Panc1 (cell line): ENCODE measurements at places on chromosomes 11 and 22. TPM values are rescaled to one million over a fixed set of nuclear protein-coding genes. Genes with fewer than 3 reads are reported as not detected.

Gene NADSYN1
- 76.1 TPM for total RNA-seq

Gene ACCS
- 38.0 TPM for total RNA-seq

Gene WBP2NL
- total RNA-seq: 0.44 TPM

Gene MYOD1
- not detected for total RNA-seq

Gene FBLN1
- total RNA-seq: 143 TPM

Gene FADS2
- 679 TPM for total RNA-seq

Gene GP1BB
- total RNA-seq: 3.6 TPM

Gene LMO2
- 0.64 TPM for total RNA-seq

Gene CCDC87
- total RNA-seq: 2.0 TPM

Gene CARD10
- total RNA-seq: 43.1 TPM

- H3K27me3 ChIP-seq: no peaks in the 10 kb centered on the region
- H3K36me3 ChIP-seq: no peaks in the 10 kb centered on the region
- no peak overlapping the region for H3K27ac ChIP-seq
These were observed 182.0 kb upstream of the ARHGAP20 start for GRCh38 chr11:110894224-110894623.

GRCh38 chr22:38110008-38110862 lies at the start of gene BAIAP2L2:
Gene BAIAP2L2, minus strand, starts transcription at chr22:38110684. Its CDS starts 159 bp downstream, at chr22:38110525.
- no peaks in the 10 kb centered on the region for H3K4me1 ChIP-seq
- no peaks in the 10 kb centered on the region for H3K36me3 ChIP-seq
- H3K4me3 ChIP-seq: no peak within 1 kb of the TSS
- no peak within 1 kb of the TSS for H3K27ac ChIP-seq
- no peaks in the 10 kb centered on the region for H3K27me3 ChIP-seq

- H3K27me3 ChIP-seq: peaks cover 6% of the 10 kb centered on the region; the same call in 1 of the 2 replicates
- H3K4me1 ChIP-seq: no peaks in the 10 kb centered on the region
- no peak overlapping the region for H3K4me3 ChIP-seq
These were observed 19.2 kb upstream of the MRGPRX1 start for GRCh38 chr11:18958221-18958910.

GRCh38 chr11:87976009-87976408 lies 199.2 kb downstream of the RAB38 start:
- no peak for DNase-seq
- no peaks in the 10 kb centered on the region for H3K4me1 ChIP-seq
- H3K27me3 ChIP-seq: no peaks in the 10 kb centered on the region
- H3K4me3 ChIP-seq: no peak overlapping the region

DNA sequence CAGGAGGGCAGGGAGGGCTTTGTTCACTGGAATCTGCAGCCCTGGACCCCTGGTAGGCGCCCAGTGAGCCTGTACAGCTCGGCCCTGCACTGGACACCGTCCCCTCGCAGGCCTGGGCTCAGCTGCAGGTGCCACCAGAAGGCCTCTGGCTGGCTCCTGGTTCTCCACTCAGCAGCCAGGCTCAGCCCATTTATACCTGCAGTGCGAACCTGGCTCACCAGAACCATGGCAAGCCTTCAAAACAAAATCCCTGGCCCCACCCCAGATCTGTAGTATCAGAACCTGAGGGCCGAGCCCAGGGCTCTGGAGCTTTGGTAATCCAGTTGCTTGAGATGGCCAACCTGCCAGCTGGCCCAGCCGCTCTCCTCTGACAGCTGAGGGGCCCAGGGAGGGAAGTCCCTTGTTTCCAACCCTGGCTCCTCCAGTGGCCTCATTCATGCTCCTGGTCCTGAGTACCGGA lies 870 bp upstream of the FREY1 start:
- no peaks in the 10 kb centered on the region for H3K4me1 ChIP-seq
- no peak overlapping the region for H3K4me3 ChIP-seq
- no peaks in the 10 kb centered on the region for H3K27me3 ChIP-seq
- H3K27ac ChIP-seq: no peak overlapping the region
- no peaks in the 10 kb centered on the region for H3K36me3 ChIP-seq

GRCh38 chr22:47372111-47372581 lies 609.7 kb downstream of the TBC1D22A start:
- H3K4me1 ChIP-seq: no peaks in the 10 kb centered on the region
- DNase-seq: no peak

GRCh38 chr11:9302448-9302847 lies 11.9 kb downstream of the TMEM41B start:
- H3K36me3 ChIP-seq: no peaks in the 10 kb centered on the region
- H3K4me3 ChIP-seq: no peak overlapping the region
- H3K4me1 ChIP-seq: no peaks in the 10 kb centered on the region
- no peaks in the 10 kb centered on the region for H3K27me3 ChIP-seq
- no peak overlapping the region for H3K27ac ChIP-seq
- no peak for DNase-seq

- DNase-seq: no peak
- no peak overlapping the region for H3K4me3 ChIP-seq
- no peak overlapping the region for H3K27ac ChIP-seq
These were observed 40.1 kb downstream of the EIF4ENIF1 start for GRCh38 chr22:31449506-31449905.

DNA sequence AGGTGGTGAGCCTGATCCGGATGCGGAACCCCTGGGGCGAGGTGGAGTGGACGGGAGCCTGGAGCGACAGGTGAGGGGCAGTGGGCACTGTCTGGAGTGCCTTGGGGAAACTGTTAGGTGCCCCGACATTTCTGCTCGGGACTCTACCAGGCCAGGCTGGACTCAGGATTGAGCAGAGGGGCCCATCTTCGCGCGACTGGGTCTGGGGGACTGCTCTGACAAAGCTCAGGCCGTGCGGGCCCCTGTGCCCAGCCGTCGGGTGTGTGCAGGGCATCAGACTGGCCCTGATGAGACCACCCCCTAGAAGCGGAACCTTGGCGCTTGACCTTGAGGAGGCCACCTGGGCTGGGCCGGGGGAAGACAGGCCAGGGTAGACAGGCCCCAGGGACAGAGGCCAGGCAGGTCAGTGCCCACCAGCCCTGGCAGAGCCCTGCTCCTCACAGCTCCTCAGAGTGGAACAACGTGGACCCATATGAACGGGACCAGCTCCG lies 6.3 kb downstream of the CAPN1 start:
- H3K27me3 ChIP-seq: no peaks in the 10 kb centered on the region
- DNase-seq: no peak
- no peak overlapping the region for H3K4me3 ChIP-seq
- peaks cover 2% of the 10 kb centered on the region; the same call in 1 of the 2 replicates for H3K36me3 ChIP-seq
- H3K4me1 ChIP-seq: peaks cover 5% of the 10 kb centered on the region; the same call in 1 of the 2 replicates

- no peak for DNase-seq
- no peaks in the 10 kb centered on the region for H3K27me3 ChIP-seq
- peak overlapping the region; percentile 46 for H3K4me3 ChIP-seq
- H3K4me1 ChIP-seq: peaks cover 16% of the 10 kb centered on the region
- peak overlapping the region; percentile 78 for H3K27ac ChIP-seq
These were observed 2.1 kb upstream of the CPT1A start for GRCh38 chr11:68843703-68844312.

DNA sequence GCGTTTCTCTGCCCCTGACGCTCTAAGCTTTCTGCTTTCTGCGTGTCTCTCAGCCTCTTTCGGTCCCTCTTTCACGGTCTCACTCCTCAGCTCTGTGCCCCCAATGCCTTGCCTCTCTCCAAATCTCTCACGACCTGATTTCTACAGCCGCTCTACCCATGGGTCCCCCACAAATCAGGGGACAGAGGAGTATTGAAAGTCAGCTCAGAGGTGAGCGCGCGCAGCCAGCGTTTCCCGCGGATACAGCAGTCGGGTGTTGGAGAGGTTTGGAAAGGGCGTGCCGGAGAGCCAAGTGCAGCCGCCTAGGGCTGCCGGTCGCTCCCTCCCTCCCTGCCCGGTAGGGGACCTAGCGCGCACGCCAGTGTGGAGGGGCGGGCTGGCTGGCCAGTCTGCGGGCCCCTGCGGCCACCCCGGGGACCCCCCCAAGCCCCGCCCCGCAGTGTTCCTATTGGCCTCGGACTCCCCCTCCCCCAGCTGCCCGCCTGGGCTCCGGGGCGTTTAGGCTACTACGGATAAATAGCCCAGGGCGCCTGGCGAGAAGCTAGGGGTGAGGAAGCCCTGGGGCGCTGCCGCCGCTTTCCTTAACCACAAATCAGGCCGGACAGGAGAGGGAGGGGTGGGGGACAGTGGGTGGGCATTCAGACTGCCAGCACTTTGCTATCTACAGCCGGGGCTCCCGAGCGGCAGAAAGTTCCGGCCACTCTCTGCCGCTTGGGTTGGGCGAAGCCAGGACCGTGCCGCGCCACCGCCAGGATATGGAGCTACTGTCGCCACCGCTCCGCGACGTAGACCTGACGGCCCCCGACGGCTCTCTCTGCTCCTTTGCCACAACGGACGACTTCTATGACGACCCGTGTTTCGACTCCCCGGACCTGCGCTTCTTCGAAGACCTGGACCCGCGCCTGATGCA lies at the start of gene MYOD1:
Gene MYOD1, plus strand, starts transcription at position 544 of the 910 bp plus-strand sequence. Its CDS starts 212 bp downstream, at position 756.
- no peaks in the 10 kb centered on the region for H3K36me3 ChIP-seq
- DNase-seq: no peak
- no peak within 1 kb of the TSS for H3K4me3 ChIP-seq
- H3K27me3 ChIP-seq: peaks cover 23% of the 10 kb centered on the region
- H3K4me1 ChIP-seq: no peaks in the 10 kb centered on the region
- H3K27ac ChIP-seq: no peak within 1 kb of the TSS

GRCh38 chr11:69965821-69966582 lies 112.1 kb upstream of the ANO1 start:
- no peaks in the 10 kb centered on the region for H3K27me3 ChIP-seq
- no peak for DNase-seq
- H3K4me3 ChIP-seq: no peak overlapping the region
- no peak overlapping the region for H3K27ac ChIP-seq
- no peaks in the 10 kb centered on the region for H3K36me3 ChIP-seq

DNA sequence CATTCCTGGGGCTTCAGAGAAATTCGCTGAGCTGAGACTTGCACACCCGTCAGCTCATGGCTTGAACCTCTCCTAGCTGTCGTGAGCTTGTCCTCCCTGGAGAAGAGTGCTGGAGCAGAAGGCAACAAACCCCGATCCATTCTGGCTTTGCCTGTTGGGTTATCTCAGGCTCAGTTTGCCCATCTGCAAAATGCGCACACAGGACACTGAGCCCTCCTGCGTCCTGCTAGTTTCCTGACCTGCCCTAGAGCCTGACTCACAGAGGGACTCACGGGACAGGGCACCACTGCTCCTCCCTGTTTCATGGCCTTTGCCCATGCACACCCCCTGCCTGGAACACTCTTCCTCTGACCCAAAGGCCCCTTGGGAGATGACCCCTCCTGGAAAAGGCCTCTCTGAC lies 365.0 kb downstream of the MN1 start:
- H3K36me3 ChIP-seq: no peaks in the 10 kb centered on the region
- no peak overlapping the region for H3K4me3 ChIP-seq
- no peaks in the 10 kb centered on the region for H3K27me3 ChIP-seq
- no peak for DNase-seq
- H3K4me1 ChIP-seq: no peaks in the 10 kb centered on the region

GRCh38 chr11:134701564-134702165 lies 289.6 kb upstream of the B3GAT1 start:
- no peak overlapping the region for H3K4me3 ChIP-seq
- no peaks in the 10 kb centered on the region for H3K4me1 ChIP-seq

- no peaks in the 10 kb centered on the region for H3K36me3 ChIP-seq
- H3K27ac ChIP-seq: no peak overlapping the region
- no peak overlapping the region for H3K4me3 ChIP-seq
- H3K27me3 ChIP-seq: no peaks in the 10 kb centered on the region
These were observed 40.8 kb downstream of the TBC1D22A start for GRCh38 chr22:46803031-46803880.

DNA sequence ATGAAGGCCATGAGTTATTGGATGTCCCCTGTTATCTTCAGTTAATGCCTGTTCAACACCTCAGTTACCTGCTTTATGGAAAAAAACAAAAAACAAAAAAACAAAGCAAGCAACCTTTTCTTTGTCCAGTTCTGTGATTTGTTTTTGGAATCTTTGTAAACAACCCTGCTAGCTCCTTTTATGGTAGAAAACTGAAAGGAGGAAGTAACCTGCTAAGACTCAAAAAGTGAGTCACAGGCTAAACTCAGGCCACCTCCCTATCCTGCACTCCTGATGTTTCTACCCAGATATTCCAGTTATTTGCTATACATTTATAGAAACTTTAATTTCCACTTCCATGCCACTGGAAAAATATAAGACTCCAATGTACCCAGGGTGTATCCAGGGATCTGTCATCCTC lies 20.6 kb upstream of the TLCD5 start:
- H3K4me1 ChIP-seq: no peaks in the 10 kb centered on the region
- no peaks in the 10 kb centered on the region for H3K27me3 ChIP-seq
- H3K27ac ChIP-seq: no peak overlapping the region
- no peaks in the 10 kb centered on the region for H3K36me3 ChIP-seq
- no peak for DNase-seq
